ENCODE measurements at places on chromosomes 4 and X.

DNA sequence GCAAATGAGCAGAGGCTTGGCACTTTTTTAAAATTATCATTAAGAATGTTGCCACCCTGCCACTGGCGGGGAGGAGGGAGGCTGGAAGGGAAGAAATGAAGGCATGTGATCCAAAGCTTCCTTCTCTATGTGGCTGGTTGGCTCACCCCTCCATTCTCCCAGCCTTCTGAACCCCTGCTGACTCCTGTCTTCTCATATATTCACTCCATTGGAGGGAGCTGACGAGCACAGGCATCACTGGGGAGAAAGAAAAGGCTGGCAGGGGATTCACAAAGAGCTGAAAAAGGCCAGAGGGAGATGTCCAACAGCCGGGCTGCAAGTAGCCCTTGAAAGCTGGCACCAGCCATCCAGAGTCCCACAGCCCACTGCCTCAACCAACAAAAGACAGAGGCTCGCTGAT lies 495.6 kb downstream of the BCOR start:
- no peak for DNase-seq

DNA sequence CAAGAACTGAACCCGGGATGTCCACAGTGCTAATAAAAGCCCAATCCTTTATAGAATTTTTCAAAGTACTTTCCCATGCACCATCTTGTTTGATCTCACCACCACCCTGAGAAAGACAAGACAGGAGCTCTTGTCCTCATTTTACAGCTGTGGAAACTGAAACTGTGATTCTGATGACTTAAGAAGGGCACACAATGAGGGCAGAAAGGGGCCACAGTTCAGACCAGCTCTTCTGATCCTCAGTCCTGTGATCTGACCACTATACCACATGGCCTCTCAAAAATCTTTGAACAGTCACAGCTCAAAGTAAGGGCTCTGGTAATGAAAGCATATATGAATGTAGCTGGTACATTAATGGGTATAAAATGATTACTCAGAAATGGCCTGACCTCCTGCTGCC lies 127.3 kb upstream of the CPEB2 start:
- DNase-seq: no peak

DNA sequence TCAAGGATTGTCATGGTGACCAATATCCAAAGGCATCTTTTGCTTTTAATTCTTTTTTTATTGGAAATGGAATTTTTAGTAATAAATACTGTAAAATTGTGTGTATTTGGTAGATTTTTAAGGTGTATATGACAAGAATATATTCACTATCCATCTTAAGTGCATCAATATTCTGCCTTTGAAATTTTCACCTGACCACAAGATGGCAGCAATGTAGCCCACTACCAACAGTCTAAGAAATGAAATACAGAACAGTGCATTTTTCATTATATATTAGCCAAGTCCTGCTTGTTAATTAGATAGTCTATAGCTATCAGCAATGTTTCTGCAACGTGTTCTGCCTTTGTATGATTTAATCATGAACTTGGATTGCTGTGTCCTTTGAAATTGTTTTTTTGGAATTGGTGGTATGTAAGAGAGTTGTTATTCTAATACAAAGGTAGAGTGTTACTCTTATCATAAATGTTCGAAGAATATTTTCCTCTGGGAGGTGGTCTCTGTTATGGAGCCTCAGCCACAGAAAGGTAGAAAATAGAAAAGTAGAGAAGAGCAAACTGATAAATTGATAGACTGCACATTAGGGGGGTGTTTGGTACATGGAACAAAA lies 38.2 kb downstream of the HPGDS start:
- DNase-seq: no peak

GRCh38 chr4:110589297-110589696 lies 33.6 kb downstream of the PITX2 start:
- no peak for DNase-seq

- DNase-seq: no peak
Observed at GRCh38 chrX:70436343-70436742, 8.3 kb upstream of the DLG3 start.

GRCh38 chr4:40699648-40700047 lies 50.1 kb upstream of the NSUN7 start:
- DNase-seq: peak; percentile 53

DNA sequence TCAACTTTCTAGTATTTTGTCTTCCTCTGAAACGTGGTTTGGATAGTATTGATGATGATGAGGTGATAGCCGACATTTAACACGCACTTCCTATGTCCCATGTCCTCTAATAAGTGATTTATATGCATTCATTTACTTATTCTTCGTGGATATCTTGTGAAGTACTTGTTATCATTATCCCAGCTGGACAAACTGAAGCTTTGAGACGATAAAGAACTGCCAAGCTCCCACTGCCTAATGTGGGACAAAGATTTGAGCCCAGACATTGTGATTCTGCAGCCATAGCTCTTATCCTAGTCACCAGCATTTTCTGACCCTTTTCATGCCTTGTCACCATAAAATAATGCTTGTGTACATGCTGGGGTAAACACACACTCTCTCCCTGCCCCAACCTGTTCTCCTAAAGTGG lies 92.5 kb downstream of the RAPGEF2 start:
- no peak for DNase-seq

DNA sequence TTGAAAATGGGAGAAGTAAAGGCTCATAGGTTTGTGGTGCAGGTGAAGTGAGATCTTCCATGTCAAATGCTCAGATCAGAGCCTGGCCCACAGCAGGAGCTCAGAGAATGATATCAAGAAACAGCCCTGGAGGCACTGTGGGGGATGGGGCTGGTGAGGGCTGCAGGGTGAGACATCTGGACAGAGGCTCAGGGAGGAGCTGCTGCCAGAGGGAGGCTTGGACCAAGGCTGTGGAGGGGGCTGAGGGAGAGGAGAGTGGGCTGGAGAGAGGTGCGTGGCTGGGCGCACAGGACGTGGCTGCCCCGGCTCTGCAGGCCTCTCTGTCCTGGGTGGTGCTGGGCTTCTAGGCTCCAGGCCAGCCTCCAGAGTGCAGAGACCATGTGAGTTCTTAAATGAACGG lies 5.6 kb downstream of the SORCS2 start:
- no peak for DNase-seq

- no peak for DNase-seq
Observed at GRCh38 chr4:123443401-123444289, 47.0 kb downstream of the SPRY1 start.

GRCh38 chr4:184684491-184685189 lies 35.1 kb downstream of the PRIMPOL start:
- no peak for DNase-seq

GRCh38 chr4:14894392-14895292 lies 107.6 kb upstream of the CPEB2 start:
- DNase-seq: no peak

- no peak for DNase-seq
Observed at GRCh38 chr4:1754336-1754735, 33.0 kb downstream of the TACC3 start.

DNA sequence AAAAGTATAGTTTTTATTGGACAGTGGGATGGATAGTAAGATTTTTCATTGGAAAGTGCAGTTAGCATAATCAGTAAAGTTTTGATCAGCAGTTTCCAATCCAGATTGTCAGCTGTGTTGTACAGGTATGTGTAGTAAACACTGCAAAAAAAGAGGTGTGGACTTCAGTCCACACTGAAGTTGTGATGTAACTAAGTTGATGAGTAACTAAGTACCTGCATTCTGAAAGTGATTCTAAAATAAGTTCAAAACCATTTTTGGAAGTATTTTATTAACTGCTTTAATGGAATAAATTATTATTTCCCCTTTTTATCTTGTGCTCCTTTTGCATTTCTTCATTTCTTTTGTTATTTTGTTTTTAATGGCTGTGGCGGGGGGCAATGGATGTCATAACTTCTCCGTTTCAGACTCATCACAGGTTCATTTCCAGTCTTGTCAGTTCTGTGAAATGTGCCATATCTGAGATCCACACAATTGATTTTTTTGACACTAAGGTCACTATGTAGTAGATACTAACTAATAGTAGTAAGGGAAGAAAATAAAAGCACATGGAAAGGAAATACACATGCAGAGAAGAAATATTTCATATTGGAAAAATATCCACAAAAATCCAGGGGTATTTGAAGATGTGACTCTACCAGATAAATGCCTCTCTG lies 247.5 kb downstream of the GABRG1 start:
- no peak for DNase-seq

DNA sequence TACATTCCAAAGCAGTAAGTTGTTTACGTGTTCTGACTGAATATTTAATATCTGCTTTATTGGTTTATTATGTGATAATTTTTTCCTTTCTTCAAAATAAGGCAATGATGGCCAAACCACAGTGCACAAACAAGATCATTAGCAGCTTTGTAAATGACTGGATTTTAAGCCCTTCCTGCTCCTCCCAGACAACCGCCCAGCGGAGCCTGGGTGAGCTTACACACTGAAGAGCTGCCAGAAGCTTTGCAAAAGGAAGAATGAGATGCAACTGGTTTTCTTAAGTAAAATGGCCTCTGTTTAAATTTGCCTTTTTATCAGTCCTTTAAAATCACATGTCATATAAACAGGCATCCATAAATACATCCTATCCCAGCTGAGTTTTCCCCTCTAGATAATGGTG lies 52.2 kb downstream of the SPARCL1 start:
- DNase-seq: no peak

DNA sequence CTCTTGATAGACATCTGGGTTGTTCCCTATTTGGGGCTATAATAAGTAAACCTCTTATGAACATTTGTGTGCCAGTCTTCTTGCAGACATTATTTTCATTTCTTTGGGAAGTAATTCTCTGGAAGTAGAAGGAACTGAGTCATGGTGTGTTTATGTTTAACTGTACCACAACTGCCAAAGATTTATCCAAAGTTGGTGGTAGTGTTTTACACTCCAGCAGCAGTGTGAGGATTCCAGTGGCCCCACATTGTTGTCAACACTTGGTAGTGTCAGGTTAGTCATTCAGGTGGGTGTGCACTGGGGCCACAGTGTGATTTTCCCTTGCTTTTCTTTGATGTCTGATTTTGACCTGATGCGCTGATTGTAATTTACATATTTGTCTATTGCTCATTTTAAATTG lies 5.0 kb upstream of the UVSSA start:
- DNase-seq: no peak

- no peak for DNase-seq
Observed at GRCh38 chr4:189838821-189839497, 101.7 kb upstream of the FRG1 start.

- DNase-seq: no peak
Observed at GRCh38 chr4:34039766-34040165, 2204.5 kb downstream of the ARAP2 start.

DNA sequence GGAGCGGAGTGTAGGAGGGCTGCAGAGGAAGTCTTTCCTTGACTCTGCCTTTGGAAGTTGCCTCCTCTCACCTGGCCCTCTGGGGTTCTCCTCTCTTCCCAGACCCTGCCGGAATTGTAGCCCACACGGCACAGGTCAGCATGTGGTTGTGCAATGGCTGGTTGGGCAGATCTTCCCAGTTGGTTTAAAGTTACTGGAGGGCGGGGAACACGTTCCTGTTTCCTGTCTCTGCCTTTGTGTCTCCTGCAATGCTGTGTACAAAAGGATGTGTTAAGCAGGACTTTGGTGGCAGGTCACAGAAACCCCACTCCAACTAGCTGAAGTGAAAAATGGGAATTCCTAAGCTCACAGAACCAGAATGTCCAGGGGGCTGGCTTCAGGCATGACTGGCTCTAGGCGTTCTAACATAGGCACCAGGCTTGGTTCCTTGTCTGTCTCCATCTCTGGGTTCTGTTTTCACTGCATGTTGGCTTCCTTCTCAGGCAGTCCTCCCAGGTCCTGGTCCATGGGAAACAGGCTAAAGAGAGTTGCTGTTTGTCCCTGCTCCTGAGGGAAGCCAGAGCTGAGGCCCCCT lies 19.9 kb downstream of the SORCS2 start:
- DNase-seq: no peak

DNA sequence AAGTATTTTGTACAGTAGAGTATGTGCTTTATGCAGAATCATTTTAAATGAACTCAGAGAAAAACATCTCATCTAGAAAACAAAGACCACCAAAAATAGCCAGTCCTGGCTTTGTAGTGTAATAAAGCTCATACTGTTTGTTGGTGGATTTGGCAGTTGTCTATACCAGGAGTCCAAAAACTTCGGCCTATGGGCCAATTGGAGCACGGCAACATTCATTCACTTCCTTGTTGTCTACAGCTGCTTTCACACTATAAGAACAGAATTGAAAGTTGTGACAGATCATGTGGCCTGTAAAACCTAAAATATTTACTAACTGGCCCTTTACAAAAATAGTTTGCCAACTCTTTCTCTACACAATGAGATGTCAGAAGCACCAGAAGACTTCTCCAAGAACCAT lies 5.3 kb downstream of the FBXW7 start:
- DNase-seq: no peak

DNA sequence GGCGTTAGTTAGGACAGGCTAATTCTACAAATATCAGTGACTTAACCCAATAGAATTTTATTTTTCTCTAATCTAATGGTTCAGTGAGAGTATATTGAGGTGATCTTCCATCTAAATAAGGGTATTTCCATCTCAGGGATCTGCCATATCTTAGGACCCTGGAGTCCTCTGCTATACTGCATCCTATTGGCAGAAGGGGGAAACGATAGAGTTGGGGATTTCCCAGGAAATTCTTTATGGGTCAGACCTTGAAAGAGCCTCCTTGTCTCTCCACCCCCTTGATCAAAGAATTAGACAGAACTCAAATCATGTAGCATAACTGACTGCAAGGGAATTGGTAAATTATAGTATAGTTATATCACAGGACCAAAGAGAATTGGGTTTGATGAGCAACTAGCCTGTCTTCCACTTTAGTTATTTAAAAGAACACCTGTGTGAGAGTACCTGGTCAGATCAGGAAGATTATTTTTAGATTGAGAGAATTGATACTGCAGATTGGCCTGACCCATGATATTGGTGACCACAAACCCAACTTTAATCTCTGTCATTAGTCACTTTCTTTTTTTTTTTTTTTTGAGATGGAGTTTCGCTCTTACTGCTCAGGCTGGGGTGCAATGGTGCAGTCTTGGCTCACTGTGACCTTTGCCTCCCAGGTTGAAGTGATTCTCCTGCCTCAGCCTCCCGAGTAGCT lies 25.6 kb downstream of the SMARCA5 start:
- DNase-seq: no peak

DNA sequence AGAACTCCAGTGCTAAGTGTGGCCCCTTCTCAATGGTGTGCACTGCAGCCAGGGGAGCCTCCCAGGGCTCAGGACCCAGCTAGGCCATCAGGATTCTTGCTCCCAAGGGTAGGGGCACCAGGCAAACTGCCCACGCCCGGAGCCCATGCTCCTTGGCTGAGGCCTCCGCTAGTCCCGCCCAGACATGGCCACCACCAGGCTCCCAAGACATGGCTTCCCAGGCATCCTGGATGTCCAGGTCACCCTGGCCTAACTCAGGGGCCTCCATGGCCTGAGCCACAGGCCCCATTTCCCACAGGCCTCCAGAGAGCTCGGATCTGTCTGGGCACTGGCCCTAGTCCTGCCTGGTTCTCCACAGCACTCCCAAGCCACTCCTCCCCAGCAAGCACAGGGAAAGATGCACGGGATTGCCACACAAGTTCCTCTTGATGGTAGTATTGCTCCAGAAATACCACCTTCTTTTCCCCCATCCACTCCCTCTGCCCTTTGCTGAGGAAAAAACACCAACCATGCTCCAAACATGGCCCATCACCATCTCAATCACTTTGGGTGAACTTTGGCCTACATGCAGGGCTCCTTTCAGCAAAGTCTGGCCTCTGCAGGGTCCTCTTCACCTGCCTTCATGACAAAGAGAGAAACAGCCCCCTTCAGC lies 274.7 kb upstream of the AGTR2 start:
- DNase-seq: no peak

Data from non-pigmented ciliary epithelial cell (primary cell).